ENCODE measurements at places on chromosomes 6 and 20. TPM values are rescaled to one million over a fixed set of nuclear protein-coding genes. Genes with fewer than 3 reads are reported as not detected.
A peak's percentile ranks its signal among the peaks of the same experiment; 100 is the strongest.

GRCh38 chr6:68633281-68633971 is 1.7 kb upstream of the ADGRB3 start:
- no peak for DNase-seq

GRCh38 chr6:127844529-127844928 is 56.3 kb downstream of the THEMIS start:
- no peak for DNase-seq

- DNase-seq, result no peak
Observed at GRCh38 chr6:142485256-142485655, 183.4 kb downstream of the ADGRG6 start.

GRCh38 chr6:159104931-159105330 is 60.1 kb upstream of the TAGAP start:
- DNase-seq, result no peak

DNA sequence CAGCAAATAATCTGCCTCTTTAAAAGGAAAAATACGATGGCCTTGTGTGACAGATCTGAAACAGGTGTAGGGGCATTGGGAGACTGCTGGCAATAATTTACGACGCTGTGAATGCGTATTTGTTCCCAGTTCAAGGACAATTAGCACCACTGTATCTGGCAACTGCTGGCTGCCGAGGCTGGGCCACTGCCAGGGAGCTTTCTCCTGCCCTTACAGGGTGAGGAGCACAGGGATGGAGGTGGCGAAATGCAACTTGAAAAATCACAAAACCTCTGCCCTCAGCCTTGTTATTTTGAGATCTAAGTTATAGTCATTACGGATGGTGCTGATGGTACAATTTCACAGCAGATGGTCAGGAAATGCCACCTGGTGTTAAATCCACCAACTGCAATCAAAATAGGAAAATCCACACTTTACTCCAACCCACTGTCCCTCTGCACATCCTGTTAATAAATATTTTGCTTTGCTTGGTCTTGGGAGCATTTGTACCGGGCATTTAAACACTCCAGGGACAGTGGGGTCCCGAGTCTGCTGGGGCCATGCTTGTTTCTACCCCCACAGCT is 6.4 kb downstream of the MYLK4 start:
- DNase-seq, result peak; percentile 57

- no peak for DNase-seq
Observed at GRCh38 chr6:19033683-19034082, 646.5 kb downstream of the RNF144B start.

DNA sequence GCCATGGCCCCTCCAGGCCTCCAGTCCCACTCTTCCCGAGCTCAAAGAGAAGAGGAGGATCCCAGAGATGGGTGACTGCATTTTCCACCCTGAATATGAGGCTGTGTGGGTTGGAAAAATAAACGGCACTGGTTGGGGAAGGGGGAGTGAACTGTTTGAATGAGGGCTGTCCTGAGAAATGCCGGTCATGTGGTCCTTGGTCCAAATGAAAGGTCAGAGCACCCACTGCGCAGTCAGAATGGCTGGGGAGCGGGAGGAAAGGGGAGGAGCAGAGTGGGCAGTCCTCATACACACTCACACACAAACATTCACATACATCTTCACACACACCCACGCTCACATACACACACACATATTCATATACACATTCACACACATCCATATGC is 83.1 kb downstream of the MRPL14 start:
- no peak for DNase-seq

GRCh38 chr6:152959333-152959732 is 23.5 kb downstream of the FBXO5 start:
- DNase-seq, result no peak

DNA sequence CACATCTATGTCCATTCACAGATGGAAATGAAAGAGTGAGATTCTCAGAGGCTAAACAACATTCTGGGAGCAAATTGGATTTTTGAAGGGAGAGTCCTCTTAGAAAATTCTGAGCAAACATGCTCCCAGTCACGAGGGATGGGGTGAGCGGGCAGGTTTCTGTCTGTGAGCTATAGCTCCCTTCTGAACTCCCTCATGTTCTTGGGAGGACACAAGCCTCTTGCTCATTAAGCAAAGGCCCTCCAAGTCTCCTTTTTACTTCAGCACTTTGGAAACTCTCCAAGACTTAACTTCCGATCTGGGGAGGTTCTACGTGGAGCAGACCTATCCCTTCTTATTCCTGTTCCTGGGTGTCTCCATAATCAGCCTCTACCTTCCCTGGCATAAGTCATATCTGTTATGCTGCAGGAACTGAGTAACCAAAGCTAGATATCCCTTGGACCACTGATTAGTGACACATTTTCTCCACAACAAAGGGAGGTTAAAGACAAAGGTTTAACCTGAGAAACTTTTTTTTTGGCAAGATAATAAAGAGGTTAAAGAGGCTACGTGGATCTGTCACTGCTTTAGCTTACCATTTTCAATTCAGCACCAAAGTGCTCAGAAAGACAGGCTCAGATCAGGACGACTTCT is 33.0 kb upstream of the SMIM29 start:
- DNase-seq, result no peak

DNA sequence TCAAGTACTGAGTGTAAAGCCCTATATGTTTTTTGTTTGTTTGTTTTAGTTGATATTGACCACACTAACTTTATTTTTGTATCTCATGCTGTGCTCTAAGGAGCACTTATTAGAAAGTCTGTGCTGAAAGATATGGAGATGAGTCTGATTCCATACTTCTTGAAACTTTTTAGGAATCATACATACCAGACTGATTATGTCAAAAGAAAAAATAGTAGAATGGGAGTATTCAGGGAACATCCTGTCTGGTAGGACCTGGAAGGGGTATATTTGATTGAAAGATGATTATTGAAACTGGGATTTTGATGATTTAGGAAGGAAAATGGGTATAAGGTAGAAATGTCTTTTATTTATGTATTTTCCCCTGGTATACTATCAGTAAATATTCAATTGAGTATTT is 111.4 kb downstream of the QKI start:
- no peak for DNase-seq

GRCh38 chr20:30484009-30484748 is 773.3 kb upstream of the DEFB115 start:
- DNase-seq, result no peak

- DNase-seq, result no peak
Observed at GRCh38 chr6:43101497-43101896, 25.4 kb downstream of the PTK7 start.

DNA sequence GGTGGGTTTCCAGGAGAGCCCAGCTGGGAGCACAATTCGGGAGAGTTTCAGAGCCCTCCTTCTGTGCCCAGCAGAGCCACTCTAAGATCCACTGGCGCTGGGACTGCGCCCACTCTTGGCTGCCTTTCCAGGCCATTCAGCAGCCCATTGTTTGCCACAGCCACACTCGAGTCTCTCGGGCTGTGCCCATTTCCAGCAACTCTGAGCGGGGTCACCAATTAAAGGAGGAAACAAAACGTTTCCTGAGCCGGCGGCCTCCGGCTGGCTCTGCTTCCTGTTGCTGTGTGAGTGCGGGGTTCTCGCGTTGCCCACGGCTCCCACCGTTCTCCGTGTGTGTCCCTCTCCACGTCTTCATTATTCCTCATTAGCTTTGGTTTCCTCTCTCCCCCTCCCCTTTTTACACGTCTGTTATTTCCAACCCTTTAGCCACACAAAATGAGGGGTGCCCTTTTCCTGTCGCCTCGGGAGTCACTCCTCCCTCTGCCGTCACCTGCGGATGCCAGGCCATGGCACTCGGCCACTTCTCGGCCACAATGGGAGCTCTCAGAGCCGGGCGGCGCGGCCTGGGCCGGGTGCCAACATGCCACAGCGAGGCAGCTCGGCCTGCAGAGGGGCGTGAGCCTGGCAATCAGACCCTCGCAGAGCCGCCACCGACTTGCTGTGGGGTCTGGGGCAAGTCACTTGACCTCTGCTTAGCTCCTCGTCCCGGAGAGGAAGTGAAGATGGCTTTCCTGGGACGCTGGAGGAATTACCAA is 94.3 kb upstream of the NKX2-2 start:
- DNase-seq, result peak; percentile 33

- DNase-seq, result no peak
Observed at GRCh38 chr6:143401068-143401446, 49.4 kb downstream of the ADAT2 start.

DNA sequence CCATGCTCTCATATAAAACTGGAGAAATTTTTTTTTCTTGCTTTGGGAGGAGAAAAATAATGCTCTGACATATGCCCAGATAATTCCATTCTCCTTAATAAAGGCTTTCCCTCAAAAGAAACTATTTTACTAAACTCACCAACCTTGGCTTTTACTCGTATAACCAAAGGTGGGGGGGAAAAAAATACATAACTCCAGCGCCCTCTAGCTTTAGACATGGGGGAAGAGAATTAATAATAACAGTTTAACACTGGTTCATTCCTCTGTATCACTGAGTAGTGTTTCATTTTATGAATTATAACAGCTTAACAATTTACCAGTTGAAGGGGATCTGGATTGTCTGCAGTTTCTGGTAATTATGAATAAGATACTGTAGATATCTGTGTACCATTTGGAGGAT is 1226.1 kb downstream of the GRIK2 start:
- DNase-seq, result no peak

DNA sequence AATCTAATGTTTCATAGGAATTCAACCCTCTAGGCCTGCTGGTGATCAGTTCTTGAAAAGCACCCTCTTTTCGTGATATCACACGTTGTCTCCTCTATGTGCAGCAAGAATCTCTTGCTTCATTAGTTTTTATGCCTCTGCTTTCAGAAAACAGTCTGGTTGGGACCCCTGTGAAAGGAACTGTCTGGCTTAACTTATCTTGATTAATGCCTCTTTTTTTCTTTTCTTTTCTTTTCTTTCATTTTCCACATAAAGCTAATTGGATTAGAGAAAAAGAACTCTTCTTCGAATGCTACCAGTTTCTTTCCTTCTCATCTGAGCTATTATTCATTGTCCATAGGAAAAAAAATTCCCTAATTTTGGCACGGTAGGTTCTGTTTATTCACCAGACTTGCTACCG is 21.3 kb downstream of the ZNF311 start:
- DNase-seq, result no peak

DNA sequence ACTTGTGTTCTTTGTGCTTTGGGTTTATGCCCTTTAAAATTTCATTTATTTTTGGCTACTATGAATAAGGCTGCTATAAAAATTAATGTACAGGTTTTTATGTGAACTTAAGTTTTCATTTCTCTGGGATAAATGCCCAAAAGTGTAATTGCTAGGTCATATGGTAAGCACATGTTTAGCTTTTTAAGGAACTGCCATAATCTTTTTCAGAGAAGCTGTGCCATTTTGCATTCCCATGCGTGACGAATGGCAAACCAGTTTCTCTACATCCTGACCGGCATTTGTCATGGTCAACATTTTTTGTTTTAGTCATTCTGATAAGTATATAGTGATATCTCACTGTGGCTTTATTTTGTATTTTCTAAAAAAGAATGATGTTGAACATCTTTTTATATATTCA is 236.0 kb upstream of the SGK1 start:
- DNase-seq, result no peak

GRCh38 chr6:69863766-69864165 is 2.6 kb upstream of the COL19A1 start:
- no peak for DNase-seq

STMND1 gene
- 0.76 TPM for total RNA-seq

TAP1 gene
- 12.4 TPM for total RNA-seq

PSORS1C1 gene
- total RNA-seq, result 1.2 TPM

CDH26 gene
- 5.9 TPM for total RNA-seq

CPXM1 gene
- total RNA-seq, result not detected

SEL1L2 gene
- not detected for total RNA-seq

FUT9 gene
- 74.7 TPM for total RNA-seq

ENPP5 gene
- total RNA-seq, result 56.1 TPM

SLC17A2 gene
- not detected for total RNA-seq

Measured in dorsolateral prefrontal cortex (tissue), 122 donors.